Stimulated activated CD4-positive, alpha-beta T cell treated with anti-CD3 and anti-CD28 coated beads, Interleukin-4, amount 100 ng/mL, for 4 hours (primary cell): ENCODE measurements at places on chromosomes 11 and 22.

- no peak for DNase-seq
Measured at GRCh38 chr22:46966495-46966845, 204.0 kb downstream of the TBC1D22A start.

DNA sequence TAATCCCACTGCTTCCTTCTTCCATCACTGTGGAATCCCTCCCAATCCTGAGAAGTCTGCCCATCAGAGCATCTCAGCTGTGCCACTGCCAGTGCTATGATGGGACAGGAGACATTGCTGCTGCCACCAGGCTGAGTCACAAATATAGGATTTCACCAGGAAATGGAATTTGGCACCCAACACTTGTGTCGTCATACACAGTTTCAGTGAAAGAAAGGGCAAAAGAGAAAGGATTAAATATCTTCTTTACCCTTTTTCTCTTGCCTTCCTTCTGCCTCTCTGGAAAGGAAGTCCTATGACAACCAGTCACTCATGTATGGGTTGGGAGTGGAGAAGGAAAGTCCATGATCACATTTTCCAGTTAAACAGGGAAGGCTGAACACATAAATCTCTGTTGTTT is 133.4 kb downstream of the SPON1 start:
- DNase-seq: no peak

- DNase-seq: no peak
Measured at GRCh38 chr11:72157131-72157530, 21.6 kb downstream of the FOLR3 start.

- DNase-seq: peak; percentile 60
Measured at GRCh38 chr11:111378861-111379601, at the start of gene POU2AF1. TSS of gene POU2AF1 (minus strand) at chr11:111379275. CDS start at chr11:111379177, 98 bp downstream.

- DNase-seq: no peak
Measured at GRCh38 chr11:121512468-121513465, 60.0 kb upstream of the SORL1-AS1 start.

- no peak for DNase-seq
Measured at GRCh38 chr11:123344790-123345357, 85.2 kb upstream of the GRAMD1B start.

- DNase-seq: no peak
Measured at GRCh38 chr11:94860333-94860732, 92.2 kb downstream of the AMOTL1 start.

GRCh38 chr11:73293356-73293936 is 14.6 kb upstream of the ARHGEF17 start:
- no peak for DNase-seq

GRCh38 chr11:28195449-28195848 is 87.3 kb downstream of the METTL15 start:
- DNase-seq: no peak

- no peak for DNase-seq
Measured at GRCh38 chr22:49953027-49953679, 7.4 kb upstream of the PIM3 start.

DNA sequence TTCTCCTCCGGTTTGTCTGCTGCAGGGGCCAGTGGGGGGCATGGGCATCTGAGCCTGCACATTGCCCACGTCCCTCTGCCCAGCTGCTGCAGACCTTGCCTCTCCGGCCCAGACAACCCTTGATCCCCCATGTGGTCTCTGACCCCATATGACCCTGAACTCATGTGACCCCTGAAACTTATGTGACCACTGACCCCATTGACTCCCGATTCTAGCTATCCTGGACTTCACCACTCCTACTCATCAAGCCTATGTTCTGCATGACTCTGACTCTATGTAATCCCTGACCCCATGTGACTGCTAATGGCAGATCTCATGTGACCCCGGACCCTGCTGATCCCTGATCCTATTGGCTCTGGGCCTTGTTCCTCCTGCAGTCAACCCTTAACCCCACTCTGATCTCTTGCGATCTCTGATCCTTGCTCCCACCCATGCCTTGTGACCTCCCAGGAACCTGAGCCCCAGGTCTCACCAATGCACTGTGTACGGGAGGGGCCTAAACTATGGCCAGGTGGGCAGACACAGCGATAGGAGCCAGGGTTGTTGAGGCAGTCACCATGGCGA is 5.7 kb downstream of the LTBP3 start:
- DNase-seq: no peak

- no peak for DNase-seq
Measured at GRCh38 chr22:45686004-45686403, 14.4 kb downstream of the ATXN10 start.

GRCh38 chr11:124882339-124883071 is 15.2 kb downstream of the ROBO4 start:
- no peak for DNase-seq

- no peak for DNase-seq
Measured at GRCh38 chr22:31144223-31144622, 3.9 kb upstream of the PLA2G3 start.

- DNase-seq: no peak
Measured at GRCh38 chr22:26812731-26813130, 155.3 kb downstream of the MIAT start.

DNA sequence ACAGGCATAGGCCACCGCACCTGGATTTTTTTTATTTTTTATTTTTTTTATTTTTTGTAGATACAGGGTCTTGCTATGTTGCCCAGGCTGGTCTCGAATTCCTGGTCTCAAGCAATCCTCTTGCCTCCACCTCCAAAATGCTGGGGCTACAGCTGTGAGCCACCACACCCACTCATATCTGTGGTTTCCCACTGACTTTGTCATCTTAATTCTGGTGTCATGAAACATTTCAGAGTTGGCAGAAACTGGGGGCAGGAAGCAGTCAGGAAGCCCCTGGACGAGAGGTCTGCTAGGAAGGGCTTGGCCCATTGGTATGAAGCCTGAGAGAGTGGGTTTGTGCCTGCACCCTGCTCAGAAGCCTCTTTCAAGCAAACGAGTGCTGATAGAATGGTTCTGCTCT is 49.1 kb downstream of the COMMD9 start:
- DNase-seq: no peak

- DNase-seq: no peak
Measured at GRCh38 chr11:75052457-75052856, 44.2 kb downstream of the OR2AT4 start.

- no peak for DNase-seq
Measured at GRCh38 chr22:44497218-44497904, 672 bp downstream of the RTL6 start.

DNA sequence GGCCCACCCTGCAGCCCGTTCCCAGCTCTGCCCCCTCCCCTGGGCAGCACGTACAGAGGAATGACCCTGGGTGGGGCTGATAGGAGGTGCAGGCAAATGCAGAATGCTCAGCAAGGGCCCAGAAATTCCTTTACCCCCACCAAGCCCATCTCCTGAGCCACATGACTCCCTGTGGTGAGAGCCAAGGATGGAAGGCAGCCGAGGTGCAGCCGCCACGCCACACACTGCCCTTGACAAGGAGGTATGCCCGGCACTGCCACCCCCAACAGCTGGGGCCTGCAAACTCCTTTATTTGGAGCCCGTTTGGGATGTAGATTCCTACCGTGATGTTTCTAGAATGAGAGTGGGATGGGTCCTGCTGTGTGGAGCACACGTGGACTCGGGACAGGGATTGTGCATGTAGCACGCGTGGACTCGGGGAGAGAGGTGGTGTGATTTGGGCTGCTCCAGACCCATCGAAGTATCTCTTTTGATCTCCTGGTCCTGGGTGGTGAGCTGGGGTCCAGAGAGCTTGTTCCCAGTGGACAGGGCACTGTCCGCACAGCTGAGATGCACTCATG is 12.9 kb downstream of the GTSE1 start:
- no peak for DNase-seq

DNA sequence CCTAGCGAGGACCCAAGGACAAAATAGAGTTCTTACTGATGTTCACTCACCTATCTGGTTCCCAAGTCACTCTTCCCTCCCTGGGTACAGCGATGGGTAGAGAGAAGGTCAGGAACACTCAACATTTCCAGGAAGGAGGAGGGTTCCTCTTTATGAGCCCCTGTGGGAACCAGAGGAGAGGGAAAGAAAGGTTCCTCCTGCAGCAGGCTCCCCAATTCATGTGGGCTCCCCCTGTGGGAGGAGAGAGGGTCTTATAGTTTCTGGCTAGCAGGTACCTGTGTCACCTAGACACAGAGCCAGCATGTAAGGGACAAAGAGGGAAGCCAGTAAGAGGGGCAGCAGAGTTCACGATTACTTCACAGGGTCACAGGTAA is 93.5 kb downstream of the DBX1 start:
- DNase-seq: no peak

GRCh38 chr22:37994049-37994448 is 9.7 kb upstream of the SOX10 start:
- DNase-seq: no peak

DNA sequence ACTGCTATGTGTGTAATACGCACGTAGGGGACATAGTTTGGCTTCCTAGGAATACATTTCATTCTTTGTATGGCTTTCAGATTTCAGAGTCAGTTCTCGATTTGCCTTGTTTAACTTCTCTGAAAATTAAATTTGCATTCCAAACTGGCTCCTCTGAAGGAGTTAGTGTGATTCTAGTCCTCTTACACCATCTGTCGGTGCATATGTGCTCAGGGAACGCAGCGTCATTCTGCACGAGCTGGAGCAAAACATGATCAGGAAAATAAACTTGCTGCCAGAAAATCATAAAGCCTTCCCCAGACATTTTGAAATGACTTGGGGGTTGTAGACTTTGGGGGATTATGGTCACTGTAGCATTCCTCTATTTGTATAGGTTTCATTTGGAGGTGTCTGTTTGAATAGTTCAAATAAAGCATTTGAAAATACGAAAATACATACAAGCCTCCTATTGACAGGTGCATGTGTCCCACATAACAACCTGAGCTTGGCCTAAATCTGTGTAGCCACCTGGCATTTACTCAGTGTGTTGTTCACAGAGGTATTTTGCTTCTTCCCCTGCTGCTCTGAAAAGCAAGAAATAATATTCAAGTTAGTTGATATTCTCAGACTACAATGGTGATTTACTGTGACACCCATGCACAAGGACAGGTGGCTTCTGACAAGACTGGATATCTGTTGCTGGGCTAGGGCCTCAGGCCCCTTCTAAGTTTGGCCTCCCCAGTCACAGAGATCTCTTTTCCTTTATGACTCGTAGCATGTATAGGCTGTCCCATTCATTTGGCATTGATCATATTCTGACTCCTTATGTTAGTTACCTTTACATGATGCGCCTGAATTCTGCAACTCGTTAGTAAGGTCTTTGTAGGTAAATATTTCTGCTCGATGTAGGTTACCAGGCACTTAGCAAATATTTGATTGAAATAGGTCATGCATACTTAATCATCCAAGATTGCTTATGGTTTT is 81.6 kb upstream of the SORL1-AS1 start:
- DNase-seq: no peak

- DNase-seq: no peak
Measured at GRCh38 chr11:34614344-34615104, 6.4 kb upstream of the EHF start.

DNA sequence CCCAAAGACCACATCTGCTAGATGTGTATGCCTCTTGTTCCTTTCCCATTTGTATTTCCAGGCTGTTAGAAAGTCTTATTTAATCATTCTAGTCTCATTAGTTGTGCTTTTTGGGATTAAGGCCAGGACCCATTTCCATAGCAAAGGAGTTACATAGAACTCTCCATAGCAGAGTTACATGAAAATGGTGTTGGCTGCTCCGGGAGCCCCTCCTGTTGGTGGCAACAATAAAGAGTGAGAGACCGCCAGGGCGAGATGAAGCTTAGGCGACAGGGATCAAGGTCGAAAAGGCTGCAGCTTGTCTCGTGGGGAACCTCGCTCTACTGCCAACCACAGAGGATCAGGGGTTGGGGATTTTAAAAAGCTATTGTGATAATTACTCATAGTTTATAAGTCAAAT is 58.3 kb downstream of the GRIK4 start:
- DNase-seq: no peak

DNA sequence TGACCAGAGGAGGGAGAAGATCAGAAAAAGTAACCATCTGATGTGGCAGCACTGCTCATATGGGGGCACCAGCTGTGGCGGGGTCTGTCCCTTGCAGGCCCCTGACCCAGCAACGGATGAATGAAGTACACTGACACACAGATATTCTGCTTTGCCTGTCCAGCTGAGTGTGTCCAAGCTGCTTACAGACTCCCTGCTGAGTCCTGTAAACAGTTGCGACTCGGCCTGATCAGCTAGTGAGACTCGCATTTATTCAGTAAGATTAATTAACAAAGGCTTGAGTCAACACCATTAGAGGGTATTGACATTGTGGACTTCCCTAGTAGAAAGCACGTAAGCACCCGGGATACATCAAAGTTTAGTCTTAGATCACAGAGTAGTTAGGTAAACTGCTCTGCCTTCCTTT is 15.3 kb upstream of the OR10D3 start:
- no peak for DNase-seq

DNA sequence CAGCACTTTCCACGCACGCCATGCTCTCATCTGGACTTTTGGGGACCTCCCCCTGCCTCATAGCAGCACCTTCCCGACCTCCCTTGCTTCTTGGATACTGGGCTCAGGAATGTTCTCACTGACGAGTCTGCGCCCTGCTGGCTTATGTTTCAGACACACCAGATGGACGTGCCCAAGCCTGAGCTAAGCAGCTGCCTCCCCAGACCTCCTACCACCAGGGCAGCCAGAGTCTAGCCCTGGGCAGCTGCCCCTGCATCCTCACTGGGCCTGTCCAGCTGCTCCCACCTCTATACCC is 13.2 kb upstream of the RGL4 start:
- DNase-seq: no peak

- DNase-seq: no peak
Measured at GRCh38 chr11:41458154-41458553, 1.3 kb downstream of the LRRC4C start.

GRCh38 chr11:32447252-32447651 is 11.9 kb upstream of the WT1 start:
- no peak for DNase-seq

- DNase-seq: no peak
Measured at GRCh38 chr11:130906616-130907015, 9.7 kb downstream of the SNX19 start.

- no peak for DNase-seq
Measured at GRCh38 chr11:117923773-117924172, 5.4 kb downstream of the TMPRSS13 start.

DNA sequence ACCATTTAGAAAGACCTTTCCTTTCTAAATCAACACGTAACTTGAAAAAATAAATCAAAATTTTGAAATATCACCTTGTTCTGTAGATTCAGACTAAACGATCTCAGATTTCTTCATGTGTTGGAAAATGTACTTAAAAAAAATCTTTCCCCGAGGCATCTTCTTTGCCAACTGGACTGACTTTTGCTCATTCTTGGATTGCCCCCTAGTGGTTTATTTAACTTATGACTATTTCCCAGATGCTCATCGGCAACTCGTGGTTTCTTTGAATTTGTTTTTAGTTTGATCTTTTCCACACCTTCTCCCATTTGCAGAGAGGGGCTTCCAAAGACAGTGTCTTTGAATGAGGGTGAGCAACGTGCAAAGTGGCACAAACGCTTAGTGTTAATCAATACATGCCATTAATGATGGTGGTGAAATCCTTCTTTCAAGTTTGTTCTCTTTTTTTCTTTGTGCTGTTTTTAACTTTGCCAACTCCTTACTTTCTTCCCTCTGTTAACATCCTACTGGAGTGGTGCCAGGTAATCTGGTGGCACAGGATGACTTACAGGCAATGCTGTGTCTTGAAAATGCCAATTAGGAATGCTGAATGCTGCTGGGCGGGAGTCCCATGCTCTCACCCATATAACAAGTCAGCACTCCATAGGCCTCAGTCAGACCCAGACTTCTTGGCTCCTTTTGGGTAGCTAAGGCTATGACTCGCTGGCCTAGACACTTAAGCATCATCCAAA is 18.3 kb downstream of the PRSS23 start:
- no peak for DNase-seq

GRCh38 chr11:44305470-44306051 is 4.4 kb downstream of the ALX4 start:
- DNase-seq: peak; percentile 38

GRCh38 chr22:42711895-42712837 is 8.5 kb downstream of the A4GALT start:
- no peak for DNase-seq
